NCI-H69 (cell line): ENCODE measurements at places on chromosomes 1 and 21.

DNA sequence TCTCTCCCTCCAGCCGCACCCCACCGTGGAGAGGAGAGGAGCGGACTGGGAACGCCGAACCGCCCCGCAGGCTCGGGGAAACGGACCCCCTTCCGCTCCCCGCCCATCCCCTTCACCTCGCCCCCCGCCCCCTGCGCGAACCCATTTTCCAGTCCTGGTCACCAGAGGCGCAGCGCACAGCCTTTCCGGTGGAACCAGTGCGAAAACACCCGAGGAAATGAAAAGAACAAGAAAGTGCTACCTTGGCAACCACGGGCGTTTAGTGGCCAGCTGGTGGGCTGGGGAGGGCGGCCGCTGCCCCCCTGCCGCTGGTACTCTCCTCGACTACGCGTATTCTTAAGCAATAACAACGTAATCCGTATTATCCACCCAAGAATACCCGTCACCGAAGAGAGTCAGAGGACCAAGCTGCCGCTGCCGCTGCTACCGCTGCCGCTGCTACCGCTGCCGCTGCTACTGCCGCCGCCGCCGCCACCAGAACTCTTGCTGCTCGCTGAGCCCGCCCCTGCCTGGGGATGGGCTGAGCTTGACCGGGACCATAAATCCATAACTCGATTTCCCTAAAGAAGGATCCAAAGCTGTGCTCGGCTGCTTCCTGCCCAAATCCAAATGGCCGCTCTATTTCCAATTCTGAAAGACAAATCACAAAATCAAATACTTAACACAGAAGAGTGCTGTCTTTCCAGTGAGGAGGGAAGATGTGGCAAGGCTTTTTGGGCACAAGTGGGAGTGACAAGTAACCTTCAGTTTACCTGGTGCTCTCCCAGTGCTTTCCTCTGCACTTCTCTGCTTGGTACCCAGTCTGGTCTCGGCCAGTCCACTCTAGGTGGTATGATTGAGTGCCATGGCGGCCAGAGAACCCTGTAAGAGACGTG lies 125.2 kb upstream of the DPYD start:
- DNase-seq = no peak

- peak; percentile 17 for DNase-seq
Observed at GRCh38 chr1:204286831-204287421, 72.8 kb downstream of the PLEKHA6 start.

DNA sequence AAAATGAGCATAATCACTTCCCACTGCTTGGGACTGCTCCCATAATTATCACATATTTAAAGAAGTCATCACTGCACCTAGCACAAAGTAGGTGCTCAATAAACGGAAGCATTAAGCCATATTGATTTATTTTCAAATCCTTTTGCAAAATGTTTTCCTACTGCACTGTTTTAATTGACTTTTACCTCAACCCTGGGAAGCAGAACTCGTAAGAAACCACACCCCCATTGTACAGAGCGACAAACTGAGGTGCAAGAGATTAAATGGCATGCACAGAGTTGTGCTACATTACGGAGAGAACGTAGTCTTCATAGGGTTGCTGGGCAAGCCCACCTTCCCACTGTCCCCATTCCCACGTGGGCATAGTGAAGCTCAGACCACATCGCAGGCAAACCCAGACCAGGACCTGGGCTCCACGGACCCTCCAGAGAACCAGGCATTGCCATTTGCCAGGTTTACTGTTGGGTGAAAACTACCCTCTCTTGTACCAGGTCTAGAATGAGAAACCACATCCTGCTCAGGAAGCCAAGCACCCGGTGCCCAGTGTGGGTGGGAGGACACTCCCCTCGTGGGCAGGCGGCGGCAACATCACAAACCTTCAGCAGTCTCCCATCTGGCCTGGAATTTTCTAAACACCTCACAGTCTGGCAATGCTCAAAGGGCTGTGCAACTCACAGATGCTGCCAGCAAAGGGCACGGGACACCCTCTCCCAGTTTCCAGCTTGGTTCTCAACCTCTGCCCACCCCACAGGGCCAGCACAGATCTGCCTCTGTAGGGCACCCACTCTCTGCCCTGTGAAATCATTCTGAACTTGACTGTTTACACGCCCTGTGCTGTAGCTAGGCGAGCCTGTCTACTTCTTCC lies 8.2 kb downstream of the IFFO2 start:
- no peak for DNase-seq

- DNase-seq = no peak
Observed at GRCh38 chr1:39342776-39343175, 138.3 kb downstream of the MACF1 start.

DNA sequence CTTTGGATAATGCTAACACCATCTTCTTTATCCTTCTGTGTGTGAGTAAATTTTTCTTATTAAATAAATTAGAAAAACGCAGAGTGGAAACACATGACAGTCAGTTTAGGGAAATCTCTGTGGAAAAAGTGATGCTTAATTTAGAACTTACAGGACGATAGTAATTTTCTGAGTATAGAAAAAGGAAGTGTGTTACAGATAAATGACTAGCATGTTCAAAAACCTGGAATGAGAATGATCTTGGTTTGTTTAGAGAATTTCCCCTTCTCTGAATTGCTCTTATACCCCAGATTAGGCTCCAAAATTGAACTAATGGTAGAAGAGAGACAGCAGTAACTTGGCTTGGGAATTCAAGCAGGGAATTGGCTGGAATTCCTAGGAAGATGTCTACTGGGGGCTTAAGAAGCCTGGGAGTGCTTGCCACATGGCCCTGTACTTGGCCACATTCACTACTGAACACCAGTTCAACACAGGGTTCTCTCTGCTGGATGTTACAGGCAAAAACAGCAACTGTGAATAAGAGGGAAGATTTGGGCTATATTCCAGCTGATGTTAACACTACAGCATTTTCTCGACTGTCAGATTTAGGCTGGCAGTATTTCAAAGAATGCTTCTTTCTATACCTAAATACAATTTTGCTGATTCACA lies 1004.2 kb downstream of the TTLL7 start:
- no peak for DNase-seq

DNA sequence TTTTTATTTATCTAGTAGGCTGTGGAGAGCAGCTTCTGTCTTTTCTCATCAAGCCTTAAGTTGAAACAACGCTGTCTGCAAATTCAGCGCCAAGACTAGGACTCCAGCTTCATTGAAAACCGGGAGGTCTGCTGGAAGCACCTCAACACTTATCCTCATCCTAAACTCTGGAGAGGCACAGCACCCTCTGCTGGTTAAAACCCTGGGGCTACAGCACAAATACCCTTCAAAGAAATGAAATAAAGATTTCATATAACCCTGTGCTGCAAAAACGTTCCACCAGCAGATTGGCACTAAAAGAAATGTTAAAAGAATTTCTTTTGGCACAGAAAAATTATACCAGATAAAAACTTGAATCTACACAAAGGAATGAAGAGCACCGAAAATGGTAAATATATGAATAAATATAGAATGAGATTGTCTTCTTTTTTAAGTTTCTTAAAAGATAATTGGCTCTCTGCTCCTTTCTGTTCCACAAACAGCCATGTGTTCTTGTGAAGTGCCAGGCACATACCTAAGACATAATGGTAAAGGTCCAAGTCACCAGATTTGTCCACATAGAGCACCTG lies 227.7 kb upstream of the SAMSN1 start:
- peak; percentile 70 for DNase-seq

GRCh38 chr1:68173283-68173935 lies 58.9 kb downstream of the WLS start:
- DNase-seq = peak; percentile 83

GRCh38 chr1:64246294-64246917 lies 43.0 kb downstream of the UBE2U start:
- DNase-seq = peak; percentile 56

GRCh38 chr1:230458509-230458908 lies 32.4 kb upstream of the PGBD5 start:
- no peak for DNase-seq

DNA sequence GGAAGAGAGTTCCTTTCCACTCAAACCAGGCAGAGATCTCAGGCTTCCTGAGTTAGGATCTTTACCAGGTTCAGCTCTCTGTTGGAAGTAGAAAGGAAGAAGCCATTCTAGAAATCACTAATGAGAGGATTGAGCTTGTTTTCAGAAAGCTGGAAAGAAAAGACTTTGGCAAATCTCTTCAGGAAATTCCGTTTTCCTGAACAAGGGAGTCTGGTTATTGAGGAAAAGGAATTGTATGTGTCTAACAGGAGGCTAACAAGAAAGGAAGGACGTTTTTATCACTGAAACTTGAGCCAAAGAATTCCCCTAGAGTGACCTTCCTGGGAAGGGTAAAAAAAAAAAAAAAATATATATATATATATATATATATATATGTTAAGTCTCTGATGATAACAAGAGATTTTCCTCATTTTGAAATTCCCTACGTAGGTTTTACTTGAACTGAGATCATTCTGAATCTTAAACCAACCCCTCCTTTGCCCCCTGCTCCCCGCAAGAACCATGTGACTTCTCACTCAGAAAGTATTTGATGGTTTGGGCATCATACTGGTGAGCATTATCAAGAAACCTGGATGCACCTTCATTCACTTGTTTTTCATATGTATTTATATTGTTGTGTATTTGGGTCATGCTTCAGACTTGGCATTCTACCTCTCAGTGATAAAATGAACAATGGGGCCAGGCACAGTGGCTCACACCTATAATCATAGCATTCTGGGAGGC lies 98.4 kb upstream of the BMP8A start:
- no peak for DNase-seq

GRCh38 chr1:25567710-25568089 lies 24.3 kb downstream of the LDLRAP1 start:
- DNase-seq = no peak

- peak; percentile 95 for DNase-seq
Observed at GRCh38 chr1:74530892-74531291, 18.5 kb upstream of the LRRC53 start.

- DNase-seq = no peak
Observed at GRCh38 chr21:42784276-42784675, 95.1 kb downstream of the WDR4 start.

GRCh38 chr1:27682351-27682944 lies 10.5 kb upstream of the IFI6 start:
- DNase-seq = no peak

- peak; percentile 78 for DNase-seq
Observed at GRCh38 chr1:47992720-47993415, 4.3 kb downstream of the TRABD2B start.

DNA sequence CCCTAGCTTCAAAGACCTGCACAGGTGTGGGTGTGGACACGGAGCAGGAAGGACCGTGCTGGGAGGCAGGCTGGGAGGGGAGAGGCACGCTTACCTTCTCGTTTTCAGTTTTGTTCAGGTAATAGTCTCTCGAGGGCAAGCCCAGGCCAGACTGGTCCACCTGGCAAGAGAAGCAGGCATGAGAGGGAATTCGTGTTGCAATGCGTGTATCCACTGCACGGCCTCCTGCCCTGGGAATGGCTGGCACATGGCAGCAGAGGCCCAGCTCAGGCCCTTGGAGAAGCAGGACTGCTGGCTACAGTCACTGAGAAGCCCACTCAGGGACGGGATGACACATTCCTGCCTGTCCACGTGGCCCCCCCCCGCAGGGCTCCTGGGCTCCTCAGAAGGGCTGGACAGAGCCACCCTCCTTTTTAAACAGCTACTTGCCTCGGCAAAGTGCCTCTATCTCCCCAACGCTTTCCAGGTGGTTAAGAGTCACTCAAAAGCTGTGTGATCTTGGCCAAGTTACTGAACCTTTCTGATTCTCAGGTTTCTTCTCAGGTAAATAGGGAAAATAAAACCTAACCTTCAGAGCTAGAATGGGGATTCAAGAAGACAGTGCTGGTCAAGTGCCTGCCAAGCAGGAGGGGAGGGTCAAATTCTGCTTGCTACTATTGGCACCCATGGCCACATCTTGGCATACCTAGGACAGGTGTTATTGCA lies 32.7 kb downstream of the ECE1 start:
- DNase-seq = no peak

DNA sequence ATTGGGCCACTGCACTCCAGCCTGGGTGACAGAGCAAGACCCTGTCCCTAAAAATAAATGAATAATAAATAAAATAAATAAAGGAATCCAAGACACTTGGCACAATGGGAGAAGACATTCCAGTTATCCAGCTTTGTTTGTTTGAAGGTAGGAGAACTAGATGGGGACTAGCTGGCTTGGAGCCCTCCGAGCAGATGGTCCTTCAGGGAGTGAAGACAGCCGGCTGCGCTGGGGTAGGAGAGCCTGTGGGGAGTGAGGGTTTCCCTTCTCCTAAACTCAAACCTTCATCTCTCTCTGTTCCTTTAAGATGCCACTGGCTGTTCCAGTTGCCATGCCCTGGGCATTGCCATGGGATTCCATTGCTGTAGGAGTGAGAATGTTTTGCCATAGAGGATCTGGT lies 120.6 kb downstream of the NAV1 start:
- no peak for DNase-seq

GRCh38 chr1:65412984-65413375 lies 7.5 kb upstream of the LEPR start:
- no peak for DNase-seq

GRCh38 chr1:225824533-225824941 lies 14.6 kb downstream of the EPHX1 start:
- DNase-seq = peak; percentile 95

GRCh38 chr21:16863362-16863905 lies 649.4 kb upstream of the CXADR start:
- peak; percentile 35 for DNase-seq

- DNase-seq = no peak
Observed at GRCh38 chr1:3923378-3924185, 23.5 kb upstream of the C1orf174 start.

- DNase-seq = no peak
Observed at GRCh38 chr1:176795929-176796328, 333.0 kb downstream of the PAPPA2 start.

DNA sequence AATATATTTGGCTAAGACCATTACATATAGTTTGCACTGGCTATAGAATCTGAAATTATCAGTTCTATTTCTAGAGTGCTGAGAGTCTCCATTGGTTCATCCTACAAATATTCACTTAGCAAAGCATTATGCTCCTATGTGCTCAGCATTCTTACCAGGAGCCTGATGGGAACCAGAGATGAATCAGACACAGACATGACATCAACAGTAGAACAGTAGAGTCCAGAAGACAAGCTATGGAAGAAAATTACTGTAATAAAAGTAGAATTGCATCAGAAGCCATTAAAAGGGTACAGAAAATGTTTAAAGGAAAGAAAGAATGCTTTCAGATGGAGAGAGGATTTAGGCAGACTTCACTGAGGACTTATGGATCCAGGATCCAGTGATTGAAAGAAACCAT lies 271.7 kb upstream of the SNX7 start:
- no peak for DNase-seq

- DNase-seq = peak; percentile 29
Observed at GRCh38 chr1:183285256-183285655, 99.2 kb downstream of the LAMC2 start.

GRCh38 chr21:30306884-30307283 lies 13.2 kb downstream of the KRTAP26-1 start:
- DNase-seq = peak; percentile 59

- DNase-seq = no peak
Observed at GRCh38 chr1:84853741-84854721, 39.0 kb downstream of the LPAR3 start.

- no peak for DNase-seq
Observed at GRCh38 chr21:45482899-45483821, 59.1 kb downstream of the SLC19A1 start.

GRCh38 chr1:110011527-110012041 lies 22.8 kb upstream of the STRIP1 start:
- DNase-seq = peak; percentile 58

- DNase-seq = no peak
Observed at GRCh38 chr1:119007670-119008482, 19.7 kb upstream of the TBX15 start.

GRCh38 chr1:54109129-54110090 lies 43.4 kb downstream of the CDCP2 start:
- no peak for DNase-seq
